SJSA1 (cell line): ENCODE measurements at places on chromosomes 4 and X. TPM values are rescaled to one million over a fixed set of nuclear protein-coding genes. Genes with fewer than 3 reads are reported as not detected.

DNA sequence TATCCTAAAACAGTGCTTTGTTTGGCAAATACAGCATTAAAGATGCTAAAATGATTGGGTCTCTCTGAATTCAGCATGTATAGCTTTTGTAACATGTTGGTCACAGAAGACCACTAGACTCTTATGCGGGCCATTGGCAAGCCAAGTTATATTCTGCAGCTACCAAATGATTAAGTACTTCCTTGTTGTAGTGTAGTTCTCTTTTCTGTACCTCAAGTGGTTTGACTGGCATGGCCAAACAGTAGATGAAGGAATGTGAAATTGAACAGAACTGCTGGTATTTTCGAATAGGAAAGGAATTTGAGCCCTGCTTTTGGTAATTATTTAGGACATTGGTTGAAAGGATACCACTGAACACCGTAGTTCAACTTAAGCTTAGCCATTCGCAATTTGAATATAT lies 193.9 kb upstream of the GPC4 start:
- DNase-seq: no peak

- no peak for DNase-seq
These were observed 168.5 kb downstream of the SMIM20 start for GRCh38 chr4:26082565-26082964.

DNA sequence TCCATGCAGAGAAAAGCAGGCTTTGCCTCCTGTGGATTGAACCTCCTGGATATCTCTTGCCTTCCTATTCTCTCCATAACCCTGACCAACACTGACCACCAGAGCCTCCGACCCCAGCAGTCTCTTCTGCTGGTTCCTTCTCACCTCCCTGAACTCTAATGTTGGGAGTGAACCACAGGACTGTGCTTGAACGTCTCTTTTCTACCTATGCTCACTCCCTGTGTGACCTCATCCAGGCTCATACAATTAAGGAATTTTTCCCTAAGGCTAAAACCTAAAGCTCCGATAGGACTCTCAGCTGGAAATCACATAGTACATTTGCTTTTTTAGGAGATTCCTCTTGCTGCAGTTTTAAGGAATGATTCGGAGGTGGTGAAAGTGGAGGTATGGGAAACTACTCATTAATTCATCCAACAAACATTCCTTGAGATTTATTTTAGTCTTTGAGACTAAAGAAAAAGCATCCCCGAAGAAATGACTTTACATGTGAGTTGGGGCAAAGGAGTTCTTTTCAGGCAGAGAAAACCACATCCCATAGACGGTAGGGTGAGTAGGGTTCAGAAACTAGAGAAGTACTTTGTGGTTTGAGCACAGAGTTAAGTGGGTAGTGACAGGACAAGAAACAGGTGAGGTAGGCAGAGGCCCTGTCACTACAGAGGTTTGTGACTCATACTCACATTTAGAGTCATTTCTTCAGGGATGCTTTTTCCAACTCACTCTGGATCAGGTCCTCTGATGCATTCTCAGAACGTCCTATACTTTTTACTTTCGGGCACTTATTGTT lies 30.8 kb downstream of the NDNF start:
- no peak for DNase-seq

GRCh38 chr4:2786152-2786671 lies 6.7 kb upstream of the SH3BP2 start:
- DNase-seq: no peak

GRCh38 chr4:144906181-144906925 lies 191.6 kb downstream of the ANAPC10 start:
- peak; percentile 44 for DNase-seq

MAGEA2B gene
- total RNA-seq: not detected in 2 replicates

COX18 gene
- total RNA-seq: 12.1 and 25.3 TPM in 2 replicates

DNA sequence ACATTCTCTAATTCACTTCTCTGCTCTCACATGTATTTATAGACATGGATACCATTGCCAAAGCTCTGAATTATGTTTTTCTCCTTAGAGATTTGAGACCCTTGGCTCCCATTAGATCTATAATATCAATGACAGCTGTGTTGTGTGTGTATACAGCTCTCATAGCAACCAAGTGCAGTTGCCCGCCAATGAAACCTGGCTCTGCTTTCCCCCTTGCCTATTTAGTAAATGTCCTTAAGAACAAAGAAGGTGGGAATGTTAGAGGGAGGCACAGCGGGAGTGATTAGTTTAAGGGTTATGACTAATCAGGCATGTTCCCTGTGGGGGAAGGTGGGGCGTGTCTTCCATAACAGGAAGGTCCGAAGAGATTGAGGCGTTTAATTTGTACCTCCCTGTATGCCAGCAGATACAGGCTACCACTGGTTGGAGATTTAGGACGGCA lies 100.5 kb upstream of the TBC1D9 start:
- DNase-seq: peak; percentile 31

- no peak for DNase-seq
These were observed 13.1 kb downstream of the HSD17B13 start for GRCh38 chr4:87309625-87310024.

AFF2 gene
- 0.13 TPM in 1 of 2 replicates, not detected in the other for total RNA-seq

DNA sequence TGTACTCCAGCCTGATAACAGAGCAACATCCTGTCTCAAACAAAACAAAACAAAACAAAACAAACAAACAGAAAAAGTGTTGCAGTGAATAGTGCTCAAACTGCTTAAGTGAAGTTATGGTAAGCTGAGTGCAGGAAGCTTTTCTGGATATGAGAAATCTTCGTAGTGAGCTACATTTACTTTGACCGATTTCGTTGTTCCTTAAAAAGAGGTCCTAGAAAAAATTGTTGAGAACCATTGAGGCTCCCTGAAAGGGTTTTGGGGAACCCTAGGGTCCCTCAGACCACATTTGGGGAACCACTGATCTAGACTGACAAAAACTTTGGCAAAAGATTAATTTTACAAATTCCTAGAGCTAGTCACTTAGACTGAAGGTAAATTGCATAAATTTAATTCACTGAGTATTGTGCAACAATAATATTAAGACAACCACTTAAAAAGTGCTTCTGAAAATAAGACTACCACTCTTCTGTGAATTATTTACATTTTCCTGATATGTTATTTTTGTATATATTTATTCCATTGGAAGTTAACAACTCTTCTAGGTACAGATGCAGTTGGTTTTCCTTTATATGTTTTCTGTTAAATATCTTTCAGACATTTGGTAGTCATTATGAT lies 149.6 kb downstream of the FHIP1A start:
- no peak for DNase-seq

GRCh38 chrX:20197641-20198210 lies 56.1 kb upstream of the EIF1AX start:
- DNase-seq: no peak

GRCh38 chr4:93730251-93730650 lies 98.3 kb upstream of the ATOH1 start:
- no peak for DNase-seq

GRCh38 chrX:40772290-40772689 lies 36.9 kb upstream of the MED14 start:
- DNase-seq: no peak

PPARGC1A gene
- total RNA-seq: 0.18 and 0.19 TPM in 2 replicates

FATE1 gene
- total RNA-seq: not detected in 2 replicates

GAGE12F gene
- total RNA-seq: not detected in 2 replicates

DNA sequence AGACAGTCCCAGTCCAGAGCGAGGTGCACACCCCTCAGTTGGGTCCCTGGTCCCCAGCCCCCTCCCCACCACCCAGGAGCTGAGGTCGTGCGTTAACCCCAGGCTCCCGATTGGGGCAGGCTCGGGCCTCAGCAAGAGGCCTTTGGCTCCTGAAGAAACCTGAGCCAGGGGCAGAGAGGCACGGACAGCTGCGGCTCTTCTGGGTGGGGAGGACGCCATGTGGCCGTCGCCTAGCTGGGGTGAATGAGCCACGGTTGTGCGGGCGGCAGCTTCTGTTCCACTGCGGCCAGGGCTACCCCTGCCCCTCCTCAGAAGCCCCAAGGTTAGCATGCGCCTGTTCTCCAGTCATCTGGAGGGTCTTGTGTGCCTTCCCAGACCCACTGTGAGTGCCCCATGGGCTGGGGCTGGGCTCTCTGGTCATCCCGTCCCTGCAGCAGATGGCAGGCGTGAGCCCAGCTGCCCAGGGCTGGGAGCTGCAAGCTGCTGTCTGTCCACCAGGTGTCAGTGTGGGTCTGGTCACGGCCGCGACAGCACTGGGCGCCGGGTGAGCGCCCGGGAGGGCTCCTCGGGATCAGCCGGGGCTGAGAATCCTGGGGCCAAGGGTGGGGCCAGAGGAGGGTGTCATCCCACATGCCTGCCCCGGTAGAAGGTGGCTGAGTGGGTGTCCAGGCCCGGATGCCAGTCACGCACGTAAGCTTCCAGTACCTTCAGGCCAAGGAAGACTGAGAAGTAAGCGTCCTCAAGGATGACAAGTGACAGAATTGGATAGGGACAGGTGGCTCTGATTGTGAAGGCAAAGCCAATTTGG lies 21.9 kb downstream of the ATP2B3 start:
- DNase-seq: peak; percentile 59

DNA sequence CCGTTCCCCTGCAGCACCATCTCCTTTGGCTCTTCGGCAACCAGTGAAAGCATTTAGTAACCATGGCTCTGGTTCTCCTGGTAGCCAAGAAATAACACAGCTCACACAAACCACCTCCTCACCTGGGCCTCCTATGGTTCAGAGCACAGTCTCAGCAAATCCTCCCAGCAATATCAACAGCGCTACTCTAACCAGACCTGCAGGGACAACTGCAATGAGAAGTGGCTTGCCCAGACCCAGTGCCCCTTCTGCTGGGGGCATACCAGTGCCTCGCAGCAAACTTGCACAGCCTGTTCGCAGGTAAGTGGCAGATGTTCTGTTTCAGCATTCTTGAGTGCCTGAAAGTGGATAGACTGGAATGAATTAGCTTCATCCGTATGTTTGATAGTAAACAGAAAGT lies 63.0 kb upstream of the SLC10A4 start:
- no peak for DNase-seq

MAGEA8 gene
- total RNA-seq: not detected in 2 replicates

GRCh38 chr4:69649629-69650028 lies 3.4 kb downstream of the UGT2A1 start:
- no peak for DNase-seq

- no peak for DNase-seq
These were observed 1.5 kb downstream of the ZNF718 start for GRCh38 chr4:125833-126232.

GRCh38 chr4:38062776-38063097 lies 102.5 kb downstream of the PTTG2 start:
- DNase-seq: no peak

DNA sequence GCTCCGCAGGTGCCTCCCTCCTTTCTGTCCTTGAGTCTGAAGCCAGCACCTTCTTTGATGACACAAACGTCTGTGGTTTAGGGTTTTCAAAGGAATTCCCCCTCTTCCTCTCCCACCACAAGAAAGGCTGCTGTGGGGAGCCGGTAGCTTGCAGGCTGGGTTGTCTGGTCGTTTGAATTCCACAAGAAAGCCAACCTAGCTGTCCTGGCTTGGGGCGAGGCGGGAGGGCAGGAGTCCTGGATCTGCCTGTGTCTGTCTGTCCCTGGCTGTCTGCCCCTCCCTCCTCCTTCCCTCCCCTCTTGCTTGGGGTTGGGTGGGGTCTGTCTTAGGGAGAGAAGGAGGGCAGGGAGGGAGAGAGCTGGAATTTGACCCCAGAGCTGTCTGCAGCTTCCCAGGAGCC lies 56.3 kb downstream of the SHROOM2 start:
- no peak for DNase-seq

- DNase-seq: no peak
These were observed 21.1 kb upstream of the GPR34 start for GRCh38 chrX:41667631-41668030.

MAOB gene
- not detected in 2 replicates for total RNA-seq

CCDC149 gene
- total RNA-seq: 3.2 and 4.3 TPM in 2 replicates

DNA sequence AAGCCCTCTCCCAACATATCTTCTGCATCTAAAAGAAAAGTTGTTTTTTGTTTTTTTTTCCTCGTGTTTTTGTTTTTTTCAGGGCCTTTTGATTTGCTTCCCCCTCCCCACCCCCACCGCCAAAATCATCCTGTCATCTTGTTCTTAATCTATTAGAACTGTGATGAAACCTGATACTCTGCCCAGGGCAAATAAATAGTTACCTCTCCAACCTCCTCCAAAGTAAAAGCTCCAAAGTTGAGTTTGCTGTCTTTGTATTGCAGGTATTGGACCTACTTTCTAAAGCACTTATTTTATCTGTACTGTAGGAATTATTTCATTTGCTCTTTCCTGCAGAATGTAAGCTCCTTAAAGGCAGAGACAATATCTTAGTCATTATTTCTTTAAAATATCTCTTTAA lies 172.9 kb downstream of the SOWAHB start:
- no peak for DNase-seq

FAM9B gene
- not detected in 2 replicates for total RNA-seq

DMRTC1B gene
- total RNA-seq: not detected in 2 replicates
